ENCODE measurements at places on chromosomes 12 and 14.

GRCh38 chr14:66036547-66036946 is 449.6 kb upstream of the CCDC196 start:
- no peak for DNase-seq

GRCh38 chr12:124389138-124389724 is 94.3 kb downstream of the RFLNA start:
- peak; percentile 55 for DNase-seq

- no peak for DNase-seq
Observed at GRCh38 chr12:76883811-76884210, 5.0 kb upstream of the CSRP2 start.

- DNase-seq = no peak
Observed at GRCh38 chr14:68662392-68662791, 130.5 kb downstream of the ZFP36L1 start.

DNA sequence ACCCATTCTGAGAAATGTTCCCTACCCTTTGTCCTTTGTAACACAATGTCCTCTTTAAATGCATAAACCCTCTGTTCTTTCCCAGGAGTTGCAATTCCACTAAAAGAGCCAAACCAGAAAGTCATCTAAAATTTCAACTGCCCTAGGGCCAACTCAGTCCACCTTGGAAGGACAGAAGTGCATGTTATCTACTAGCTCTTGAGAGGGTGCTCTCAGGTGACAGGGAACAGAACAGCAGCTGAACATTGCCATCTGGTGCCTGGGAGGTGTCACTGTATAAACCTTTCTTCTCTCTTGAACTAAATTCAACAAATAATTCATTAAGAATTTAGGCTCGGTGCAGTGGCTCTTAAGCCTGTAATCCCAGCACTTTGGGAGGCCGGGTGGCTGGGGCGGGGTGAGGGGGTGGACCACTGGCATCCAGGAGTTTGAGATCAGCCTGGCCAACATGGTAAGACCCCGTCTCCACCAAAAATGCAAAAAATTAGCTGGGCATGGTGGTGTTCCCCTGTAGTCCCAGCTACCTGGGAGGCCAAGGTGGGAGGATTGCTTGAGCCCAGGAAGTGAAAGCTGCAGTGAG is 10.3 kb upstream of the FERMT2 start:
- peak; percentile 16 for DNase-seq

- no peak for DNase-seq
Observed at GRCh38 chr12:79414252-79414651, 276.5 kb downstream of the PAWR start.

- no peak for DNase-seq
Observed at GRCh38 chr12:71142956-71143355, 14.8 kb downstream of the TSPAN8 start.

- peak; percentile 92 for DNase-seq
Observed at GRCh38 chr12:49945394-49946080, 5.0 kb upstream of the AQP2 start.

- no peak for DNase-seq
Observed at GRCh38 chr12:80277732-80278131, 166.3 kb upstream of the PTPRQ start.

GRCh38 chr12:93020631-93021597 is 91.8 kb upstream of the EEA1 start:
- DNase-seq = no peak

DNA sequence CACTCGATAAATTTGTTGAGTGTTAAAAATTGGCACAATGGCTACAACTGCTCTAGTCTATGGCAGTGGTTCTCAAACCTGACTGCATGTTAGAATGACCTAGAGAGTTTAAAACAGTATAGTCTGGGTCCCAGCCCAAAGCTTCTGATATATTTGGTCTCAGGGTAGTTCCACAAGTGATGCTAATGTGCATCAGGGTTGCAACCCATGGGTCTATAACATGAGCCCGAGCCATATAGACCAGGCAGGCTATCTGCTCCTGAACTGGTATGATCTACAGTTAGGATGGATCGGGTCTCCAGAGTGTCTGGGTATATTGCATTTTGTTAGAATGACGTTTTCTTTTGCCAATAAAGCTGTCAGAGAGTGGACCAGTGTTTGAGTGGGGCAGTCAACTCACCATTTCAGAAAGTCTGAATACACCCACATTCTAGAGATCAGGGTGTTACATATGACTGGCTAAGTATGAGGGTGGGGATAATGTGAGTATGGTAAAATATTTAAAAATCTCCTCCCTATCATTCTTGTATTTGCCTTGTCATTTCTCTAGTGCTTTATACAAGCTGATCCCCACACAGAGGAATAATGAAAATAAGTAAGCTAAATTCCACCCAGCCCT is 80.9 kb downstream of the FRMD6 start:
- DNase-seq = no peak

DNA sequence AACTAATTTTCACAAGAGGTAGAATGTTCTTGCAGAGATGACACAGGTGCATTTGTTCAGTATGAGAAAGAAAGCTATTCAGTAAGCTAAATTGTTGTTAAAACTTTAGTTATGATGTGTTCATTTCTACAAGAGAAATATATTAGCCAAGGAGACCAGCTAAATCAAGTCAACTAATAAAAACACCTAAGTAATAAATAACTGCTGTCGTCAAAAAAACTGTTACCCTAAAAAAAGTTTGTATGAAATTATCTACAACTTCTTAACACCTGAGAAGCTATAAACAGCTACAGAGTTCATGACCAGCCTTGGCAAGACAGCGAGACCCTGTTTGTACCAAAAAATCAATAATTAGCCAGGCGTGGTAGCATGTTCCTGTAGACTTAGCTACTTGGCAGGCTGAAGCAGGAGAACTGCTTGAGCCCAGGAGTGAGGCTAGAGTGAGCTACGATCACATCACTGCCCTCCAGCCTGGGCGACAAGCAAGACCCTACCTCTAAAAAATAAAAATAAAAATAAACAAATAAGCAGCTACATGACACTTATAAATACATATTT is 67.6 kb upstream of the AP4S1 start:
- DNase-seq = no peak

DNA sequence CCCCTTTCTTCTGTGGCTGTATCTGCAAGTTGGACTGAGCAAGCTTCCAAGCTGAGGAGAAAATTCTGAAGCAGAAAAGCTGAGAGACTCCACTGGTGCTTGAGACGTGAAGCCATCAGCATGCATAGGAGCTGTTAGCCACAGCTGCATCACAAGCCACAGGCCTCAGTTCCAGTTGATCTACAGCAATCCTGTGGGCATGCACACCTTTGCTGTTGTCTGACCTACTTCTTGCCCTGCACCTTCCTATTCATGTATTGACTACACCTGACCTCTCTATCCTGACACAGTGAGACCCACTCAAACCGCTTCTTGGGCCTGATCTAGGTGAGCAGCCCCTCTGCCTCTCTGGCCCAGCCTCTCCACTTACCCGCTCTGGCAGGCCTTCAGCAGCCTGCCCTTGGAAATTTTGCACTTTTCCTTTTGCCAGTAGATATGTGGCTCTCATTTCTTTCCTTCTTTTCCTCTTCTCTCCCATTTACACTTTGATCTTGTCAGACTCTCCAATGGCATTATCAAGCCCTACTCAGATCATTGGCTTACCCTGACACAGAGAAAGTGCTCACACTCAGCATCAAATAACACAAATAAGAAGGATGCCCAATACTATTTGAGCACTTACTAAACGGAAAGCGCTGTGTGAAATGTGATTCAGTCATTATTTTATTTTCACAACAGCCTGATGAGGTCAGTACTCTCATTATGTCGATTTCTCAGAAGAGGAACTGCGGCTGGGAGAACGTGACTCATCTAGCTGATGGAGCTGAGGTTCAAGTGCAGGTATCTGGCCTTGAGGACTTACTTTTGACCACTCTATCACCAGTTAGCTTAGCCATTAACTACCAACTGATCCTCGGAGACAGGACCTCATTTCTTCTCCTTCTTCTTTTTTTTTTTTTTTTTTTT is 21.9 kb upstream of the PTGR2 start:
- peak; percentile 34 for DNase-seq

DNA sequence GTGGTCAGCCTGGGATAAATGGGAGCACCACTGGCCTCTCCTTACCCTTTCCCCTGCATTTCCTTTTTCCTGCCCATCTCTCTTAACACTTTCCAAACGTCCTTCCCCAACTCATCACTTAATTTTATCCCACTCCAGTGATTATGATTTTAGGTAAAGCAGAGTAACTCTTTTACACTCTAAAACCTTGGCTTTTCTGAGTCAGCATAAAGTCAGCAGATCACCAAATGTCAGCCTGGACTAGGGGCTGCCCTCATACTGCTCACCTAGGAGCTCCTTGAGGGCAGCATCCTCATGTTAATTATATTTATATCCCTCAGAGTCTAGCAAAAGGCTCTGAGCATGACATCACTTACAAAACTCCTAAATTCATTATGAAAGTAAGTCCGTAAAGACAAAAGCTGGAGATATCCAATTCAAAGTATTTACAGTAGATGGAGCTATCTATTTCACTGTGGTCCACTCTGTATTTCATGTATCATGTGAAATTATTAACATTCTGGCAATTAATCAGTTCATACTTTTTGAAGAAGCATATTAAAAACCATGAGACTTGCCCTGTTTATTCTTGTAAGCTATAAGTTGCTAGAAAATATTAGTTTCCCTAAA is 17.0 kb upstream of the DICER1 start:
- no peak for DNase-seq

GRCh38 chr12:53618275-53618674 is 7.9 kb downstream of the ATF7 start:
- DNase-seq = no peak

- no peak for DNase-seq
Observed at GRCh38 chr12:52692254-52692653, 11.1 kb downstream of the KRT77 start.

DNA sequence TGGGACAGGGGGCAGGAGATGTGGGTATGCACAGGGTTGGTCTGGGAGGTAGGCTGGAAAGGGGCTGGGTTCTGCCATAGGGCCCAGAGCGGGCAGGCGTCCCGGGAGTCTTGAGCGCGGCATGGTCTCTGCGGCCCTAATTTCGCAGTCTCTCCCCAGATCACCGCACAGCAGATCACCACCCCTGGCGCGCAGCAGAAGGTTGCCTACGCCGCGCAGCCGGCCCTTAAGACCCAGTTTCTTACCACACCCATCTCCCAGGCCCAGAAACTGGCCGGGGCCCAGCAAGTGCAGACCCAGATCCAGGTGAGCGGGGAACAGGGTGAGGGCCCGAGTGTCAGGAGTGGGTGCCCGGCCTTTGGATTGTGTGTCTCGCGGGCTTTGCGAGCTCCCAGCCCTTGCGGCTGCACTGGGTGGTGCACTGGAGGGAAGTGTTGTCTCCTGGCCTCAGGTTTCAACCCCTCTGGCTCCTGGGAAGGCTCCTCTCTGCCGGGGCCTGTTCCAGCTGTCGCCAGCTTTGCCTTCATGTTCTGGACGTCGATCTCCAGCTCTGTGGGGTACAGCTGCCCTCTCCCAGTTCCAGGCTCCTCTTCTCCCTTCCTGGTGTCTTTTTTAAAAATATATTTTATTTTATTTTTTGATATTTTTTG is 74.7 kb downstream of the DDX51 start:
- DNase-seq = no peak

- DNase-seq = no peak
Observed at GRCh38 chr14:74018174-74018585, 908 bp downstream of the ENTPD5 start.

- DNase-seq = no peak
Observed at GRCh38 chr12:133083345-133083744, 2.6 kb downstream of the ZNF140 start.

DNA sequence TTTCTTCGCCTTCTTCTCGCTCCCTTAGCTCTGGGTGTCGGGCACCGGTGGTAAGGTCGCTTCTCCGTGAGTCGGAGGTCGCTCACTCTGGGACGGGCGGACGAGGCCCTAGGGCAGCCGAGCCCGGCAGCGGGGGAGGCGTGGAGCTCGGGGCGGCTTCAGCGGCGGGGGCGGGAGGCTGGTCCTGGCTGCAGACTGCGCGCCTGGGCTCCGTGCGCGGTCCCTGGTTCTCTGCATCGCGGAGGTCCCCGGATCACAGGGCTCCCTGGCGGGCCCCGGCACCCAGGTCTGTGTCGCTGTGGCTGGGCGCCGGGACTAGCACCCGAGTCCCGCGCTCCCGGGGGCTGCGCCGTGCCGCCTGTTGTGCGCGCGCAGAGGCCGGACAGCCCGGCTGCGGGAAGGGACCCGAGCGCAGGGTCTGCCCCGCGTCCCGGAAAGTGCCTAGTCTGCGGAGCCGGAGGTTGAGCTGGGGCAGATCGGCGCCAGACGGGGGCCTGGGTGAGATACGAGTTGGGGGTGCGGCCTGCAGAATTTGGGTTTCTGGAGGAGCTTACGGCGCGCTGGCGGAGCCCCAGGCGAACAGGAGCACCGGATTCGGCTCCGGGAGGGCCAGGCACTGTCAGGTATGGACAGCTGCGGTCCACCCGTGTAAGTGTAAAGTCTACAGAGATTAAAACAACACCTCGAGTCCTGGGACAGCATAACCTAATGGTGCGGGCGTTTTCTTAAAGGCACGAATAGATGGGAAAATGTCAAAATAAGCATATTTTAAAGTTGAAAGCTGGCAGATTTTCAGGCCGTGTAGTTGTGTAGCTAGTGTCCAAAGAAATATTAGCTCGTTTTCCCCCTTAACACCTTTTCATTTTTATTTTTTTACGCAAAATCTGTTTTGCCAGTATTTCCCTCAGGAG is 713 bp downstream of the FRMD6 start:
- peak; percentile 28 for DNase-seq

- DNase-seq = no peak
Observed at GRCh38 chr12:62301799-62302133, 41.6 kb downstream of the USP15 start.

DNA sequence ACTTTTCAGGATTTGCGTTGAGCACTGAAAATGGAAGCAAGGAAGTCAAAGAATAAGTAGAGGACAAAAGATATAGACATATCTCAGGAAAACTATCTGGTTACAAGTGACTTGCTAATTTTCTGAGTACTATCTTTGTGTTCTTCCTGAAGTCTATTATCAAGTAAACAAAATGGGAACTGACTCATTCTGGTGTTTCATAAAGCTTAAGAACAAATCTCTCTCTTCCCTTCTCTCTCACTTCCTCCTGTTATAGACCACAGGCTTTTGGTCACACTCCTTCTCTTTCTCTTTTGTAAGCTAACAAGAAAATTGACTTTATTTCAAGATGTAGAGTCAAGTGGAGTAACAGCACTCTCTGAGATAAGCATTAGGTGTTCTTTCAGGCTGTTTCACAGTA is 406.6 kb upstream of the SYT1 start:
- no peak for DNase-seq

DNA sequence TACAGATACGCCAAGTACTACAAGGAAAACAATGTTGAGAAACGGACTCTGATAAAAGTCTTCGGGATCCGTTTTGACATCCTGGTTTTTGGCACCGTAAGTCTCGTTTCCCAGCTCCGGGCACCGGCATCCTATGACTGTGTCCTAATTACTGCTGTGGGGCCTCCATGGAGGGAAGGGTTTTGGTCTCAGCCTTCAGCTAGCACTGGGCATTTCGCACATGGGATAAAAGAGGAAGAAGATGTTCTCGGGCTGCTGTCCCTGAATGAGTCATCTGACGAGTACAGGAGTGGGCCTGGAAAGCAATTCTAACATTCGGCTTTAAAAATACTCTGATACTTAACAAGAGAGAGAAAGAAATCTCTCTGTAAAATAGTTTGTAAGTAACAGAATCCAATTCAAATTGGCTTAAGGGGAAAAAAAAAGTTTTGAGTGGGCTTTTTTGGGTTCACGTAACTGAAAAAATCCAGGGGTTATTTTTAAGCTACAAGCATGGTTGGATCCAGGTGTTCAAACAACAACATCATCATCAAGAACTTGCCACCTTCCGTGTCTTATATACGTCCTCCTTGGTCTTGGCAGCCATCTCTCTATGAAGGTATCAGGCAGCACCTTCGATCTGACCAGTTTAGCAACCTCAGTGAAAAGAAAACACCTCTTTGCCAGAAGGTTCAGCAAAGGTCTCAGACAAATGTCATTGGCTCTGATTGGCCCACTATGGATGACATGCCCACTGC is 34.4 kb upstream of the P2RX4 start:
- no peak for DNase-seq

GRCh38 chr14:35140718-35141581 is 18.6 kb downstream of the PRORP start:
- DNase-seq = no peak
